Activated T-helper 1 cell treated with anti-CD3 and anti-CD28 coated beads, Interleukin-12 subunit alpha, Interleukin-12 subunit beta, Interleukin-2, Interleukin-4 antibody, amounts not matched to agents 30 ng/mL and 10 ng/mL and 1 ng/mL, durations not matched to agents 14 hours and 24 hours and 36 hours (primary cell): ENCODE measurements at places on chromosomes 11 and 22.

DNA sequence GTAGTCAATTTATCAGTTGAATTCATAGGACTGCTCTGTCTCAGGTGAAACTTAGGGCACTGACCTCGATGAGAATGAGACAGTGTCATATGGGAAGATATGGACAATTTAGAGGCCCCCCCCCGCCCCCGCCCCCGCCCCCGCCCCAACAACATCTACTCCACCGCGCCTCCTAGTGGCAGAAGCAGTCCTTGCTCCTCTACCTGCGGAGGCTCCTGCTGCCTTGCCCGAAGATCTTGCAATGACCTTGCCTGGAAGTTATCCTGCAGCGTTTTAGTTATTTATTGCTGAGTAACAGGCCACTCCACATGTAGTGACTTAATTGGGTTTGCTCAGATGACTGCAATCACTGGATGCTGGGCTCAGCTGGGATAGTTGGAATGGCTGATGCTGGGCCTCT is 15.2 kb downstream of the SERPINH1 start:
- no peak for DNase-seq

- no peak for DNase-seq
These were observed 184.4 kb upstream of the C11orf87 start for GRCh38 chr11:109237636-109238035.

DNA sequence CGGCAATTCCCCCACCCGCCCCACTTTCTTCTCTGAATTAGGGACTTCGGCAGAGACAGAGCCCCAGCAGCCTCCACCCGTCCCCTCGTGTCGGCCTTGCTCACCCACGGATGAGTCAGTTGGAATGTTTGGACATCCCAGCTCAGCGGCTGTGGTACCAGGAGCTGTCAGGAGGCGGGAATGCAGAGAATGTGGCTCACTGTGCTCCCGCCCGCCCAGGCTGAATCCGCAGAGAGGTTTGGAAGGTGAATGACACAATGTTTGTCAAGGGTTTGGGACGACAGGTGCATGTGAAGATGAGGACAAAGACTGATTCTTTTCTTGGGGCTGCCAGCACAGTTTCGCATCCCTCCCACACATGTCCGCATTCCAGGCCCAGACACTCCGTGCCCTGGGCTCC is 39.6 kb downstream of the LIF start:
- no peak for DNase-seq

DNA sequence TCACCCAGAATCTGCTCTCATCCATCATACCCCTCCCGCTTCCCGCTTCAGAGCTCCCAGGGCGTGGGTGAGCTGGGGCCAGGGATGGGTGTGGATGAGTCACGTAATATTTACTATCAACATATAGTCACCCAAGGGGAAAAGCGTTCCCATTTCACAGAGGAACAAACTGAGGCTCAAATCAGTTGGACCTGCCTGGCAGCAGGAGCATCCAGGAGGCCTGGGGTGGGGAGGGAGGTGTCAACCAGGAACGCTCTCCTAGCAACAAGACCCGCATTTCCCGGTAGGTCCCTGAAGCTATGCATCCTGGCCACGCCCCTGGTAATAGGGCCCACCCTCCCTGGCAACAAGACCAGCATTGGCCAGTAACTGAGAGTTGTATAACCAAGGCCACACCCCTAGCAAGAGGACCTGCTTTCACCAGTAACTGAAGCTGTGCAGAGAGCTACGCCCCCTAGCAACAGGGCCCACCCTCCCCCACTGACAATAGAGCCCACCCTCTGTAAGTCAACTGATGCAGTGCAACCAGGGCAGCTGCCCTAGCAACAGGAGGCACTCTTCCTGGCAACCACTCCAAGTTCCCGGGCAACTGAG is 32.7 kb upstream of the TXNRD2 start:
- no peak for DNase-seq

GRCh38 chr11:65918211-65919140 is at the start of gene C11orf68:
C11orf68 (minus strand) TSS chr11:65919062; CDS start chr11:65919031, 31 bp downstream.
- no peak for DNase-seq

DNA sequence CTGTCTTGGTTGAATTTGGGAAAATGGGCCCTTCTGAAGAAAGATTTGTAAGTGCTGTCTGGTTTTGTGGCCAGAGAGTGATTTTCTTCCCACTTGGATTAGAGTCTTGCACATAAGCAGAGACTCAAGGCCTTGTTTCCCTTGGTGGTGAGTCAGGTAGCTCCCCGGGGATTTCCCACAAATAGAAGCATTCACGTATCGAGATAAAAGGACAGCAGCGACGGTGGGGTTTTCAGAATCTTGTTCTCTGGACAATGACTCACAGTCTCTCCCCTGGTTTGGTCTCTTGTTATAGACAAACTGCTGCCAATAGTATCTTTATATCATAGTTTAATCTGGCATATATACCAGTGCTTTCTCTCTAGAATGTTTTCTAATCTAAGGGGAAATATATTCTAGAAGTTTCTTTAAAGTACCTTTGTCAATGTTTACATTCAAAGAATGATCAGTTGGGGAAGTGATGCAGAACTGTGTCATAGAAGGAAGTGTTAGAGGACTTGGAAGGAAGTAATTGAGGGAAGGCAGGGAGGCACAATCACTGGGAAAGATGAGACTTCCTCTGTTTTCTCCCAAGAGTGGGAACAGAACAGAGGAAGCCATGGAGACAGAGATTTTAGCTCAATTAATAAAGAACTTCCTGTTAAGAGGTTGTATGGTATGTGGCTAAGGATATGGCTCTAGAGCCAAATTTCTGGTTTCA is 18.1 kb downstream of the POLA2 start:
- DNase-seq = peak; percentile 5

GRCh38 chr11:134905928-134906327 is 493.9 kb upstream of the B3GAT1 start:
- no peak for DNase-seq

- DNase-seq = peak; percentile 48
These were observed 67.8 kb downstream of the TCF20 start for GRCh38 chr22:42202669-42203068.

DNA sequence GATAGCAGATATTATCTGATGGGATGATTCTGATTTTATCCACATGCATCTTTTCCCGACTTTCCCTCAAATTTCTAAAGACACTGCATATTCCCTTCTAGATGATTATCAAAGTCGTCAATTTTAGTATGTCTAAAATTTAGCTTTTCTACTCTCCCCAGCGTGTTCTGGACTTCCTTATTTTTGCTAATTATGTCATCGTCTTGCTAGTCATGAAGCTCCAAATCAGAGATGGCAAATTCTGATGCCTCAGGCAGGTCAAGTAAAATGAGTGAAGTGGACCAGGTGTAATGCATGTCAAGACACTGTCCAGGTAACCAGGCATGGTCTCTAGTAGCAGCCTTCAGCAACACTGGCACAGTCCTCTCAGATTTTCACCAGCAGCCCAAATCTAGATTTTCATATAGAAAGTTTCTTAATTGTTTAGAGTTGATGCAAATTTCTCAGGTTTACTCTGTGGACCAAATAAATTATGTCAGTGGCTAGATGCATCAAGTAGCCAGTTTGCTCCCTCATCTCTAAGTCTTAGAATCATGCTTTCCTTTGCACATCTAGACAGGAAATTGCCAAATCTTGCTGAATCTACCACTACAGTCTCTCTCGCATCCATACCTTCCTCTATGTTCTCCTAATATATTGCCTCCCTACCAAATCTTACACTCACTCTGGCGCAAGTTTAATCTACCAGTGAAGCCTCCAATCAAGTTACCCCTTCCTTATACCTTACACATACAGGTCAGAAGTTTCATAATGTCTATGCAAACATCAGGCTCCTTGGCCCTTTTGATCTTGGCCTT is 10.6 kb downstream of the HSD17B12 start:
- DNase-seq = no peak
